ENCODE measurements at places on chromosomes 4 and X.

GRCh38 chrX:69262036-69262936 is 97.0 kb upstream of the PJA1 start:
- DNase-seq = peak; percentile 4

DNA sequence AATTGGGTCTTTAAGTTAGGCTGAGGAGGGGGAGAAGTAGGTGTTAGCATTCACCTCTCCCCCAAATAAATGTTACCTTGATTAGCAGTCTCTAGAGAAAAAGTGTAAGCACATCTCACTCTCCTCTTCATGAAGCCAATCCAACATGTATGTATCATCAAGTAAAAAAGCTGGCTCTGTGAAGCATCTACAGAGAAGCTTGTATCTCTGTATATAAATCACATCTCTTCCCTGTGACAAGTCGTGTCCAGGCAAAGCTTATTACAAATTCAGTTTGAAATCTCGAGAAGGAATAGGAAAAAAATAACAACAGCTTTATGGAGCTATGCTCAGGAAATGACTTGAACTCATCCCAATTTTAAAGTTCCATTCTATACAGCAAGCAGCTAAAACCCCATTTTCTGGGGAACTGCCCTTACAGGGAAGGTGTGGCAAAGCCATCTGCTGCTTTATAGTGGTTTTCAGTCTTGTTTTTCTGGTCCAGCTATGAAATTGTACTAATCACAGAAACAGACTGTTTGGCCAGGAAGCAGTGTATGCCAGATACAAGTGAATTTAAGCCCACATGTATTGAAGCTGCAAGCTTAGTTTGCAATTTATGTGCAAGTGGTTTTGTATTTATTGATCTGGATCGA is 313.3 kb upstream of the NOCT start:
- DNase-seq = no peak

DNA sequence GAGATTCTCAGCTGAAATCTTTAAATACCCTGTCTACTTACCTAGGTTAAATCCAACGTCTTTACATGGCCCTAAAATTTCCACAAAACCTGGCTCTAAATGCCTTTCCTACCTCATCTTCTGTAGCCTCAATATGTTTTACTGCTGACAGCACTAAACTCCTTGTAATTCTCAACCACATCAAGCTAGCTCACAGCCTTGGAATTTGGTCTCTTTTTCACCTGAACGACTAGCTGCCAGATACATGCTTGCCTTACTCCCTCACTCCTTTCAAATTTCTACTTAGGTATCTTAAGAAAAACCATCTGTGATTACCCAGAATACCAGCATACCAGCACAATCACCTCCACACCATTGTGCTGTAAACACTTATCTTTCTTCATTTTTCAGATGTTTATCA is 635.6 kb upstream of the PCDH10 start:
- no peak for DNase-seq

GRCh38 chr4:8478371-8478770 is 37.8 kb downstream of the TRMT44 start:
- DNase-seq = no peak

DNA sequence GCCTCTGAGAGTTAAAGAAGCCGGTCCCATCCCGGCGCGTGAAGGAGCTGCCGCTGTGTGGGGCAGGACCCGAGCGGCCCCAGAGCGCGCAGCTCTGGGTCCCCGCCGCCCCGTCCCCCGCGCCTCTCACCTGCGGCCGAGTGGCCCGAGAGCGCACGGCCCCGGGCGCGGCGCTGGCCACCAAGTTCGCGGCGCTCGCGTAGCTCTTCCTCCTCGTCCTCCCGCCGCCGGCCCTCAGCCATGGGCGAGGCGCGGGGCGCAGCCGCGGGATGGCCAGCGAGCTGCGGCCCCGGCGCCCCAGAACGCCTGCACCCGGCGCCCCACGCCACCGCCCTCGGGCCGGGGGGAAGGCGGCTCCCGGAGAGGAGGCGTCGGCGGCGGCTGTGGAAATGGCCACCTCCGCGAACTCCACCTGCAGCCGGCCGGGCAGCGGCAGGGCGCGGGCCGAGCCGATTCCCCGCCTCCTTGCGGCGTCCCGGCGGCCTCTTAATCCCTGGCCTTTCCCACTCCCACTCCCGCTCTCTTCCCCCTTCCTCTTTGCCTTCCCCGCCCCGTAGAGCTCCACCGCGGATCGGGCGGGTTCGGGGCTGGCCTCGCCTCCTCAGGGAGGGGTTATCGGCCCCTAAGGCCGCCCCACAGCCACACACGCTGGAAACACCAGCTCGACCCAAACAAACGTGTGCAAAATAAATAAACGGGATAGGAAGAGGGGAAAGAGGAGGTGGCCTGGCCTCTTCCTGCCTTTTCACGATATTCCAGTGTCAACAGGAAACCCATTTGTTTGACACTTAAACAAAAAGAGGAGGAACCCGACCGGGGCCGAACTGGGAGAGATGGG is at the start of gene SH3D19:
Gene SH3D19 (minus strand): TSS at position 495 of the 838 bp plus-strand sequence. CDS start 253 bp downstream, at position 242.
- peak; percentile 67 for DNase-seq

DNA sequence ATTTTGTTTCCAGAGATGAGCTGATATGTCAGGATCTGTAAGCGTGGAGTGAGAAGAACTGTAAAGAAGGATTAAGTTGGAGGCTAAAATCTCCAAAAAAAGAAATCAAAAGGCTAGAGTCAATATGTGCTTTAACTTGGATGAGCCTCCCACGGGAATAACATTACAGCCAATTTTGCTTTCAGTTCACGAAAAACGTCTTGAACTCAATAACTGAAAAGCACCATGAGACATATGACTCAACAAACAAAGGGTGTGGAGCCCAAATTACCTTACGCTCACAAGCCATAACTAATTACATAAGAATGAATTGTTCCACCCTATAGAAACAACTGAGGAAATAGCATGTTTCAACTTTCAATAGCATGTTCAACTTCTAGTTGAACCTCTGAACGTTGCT is 22.3 kb downstream of the TMPRSS11D start:
- peak; percentile 32 for DNase-seq

DNA sequence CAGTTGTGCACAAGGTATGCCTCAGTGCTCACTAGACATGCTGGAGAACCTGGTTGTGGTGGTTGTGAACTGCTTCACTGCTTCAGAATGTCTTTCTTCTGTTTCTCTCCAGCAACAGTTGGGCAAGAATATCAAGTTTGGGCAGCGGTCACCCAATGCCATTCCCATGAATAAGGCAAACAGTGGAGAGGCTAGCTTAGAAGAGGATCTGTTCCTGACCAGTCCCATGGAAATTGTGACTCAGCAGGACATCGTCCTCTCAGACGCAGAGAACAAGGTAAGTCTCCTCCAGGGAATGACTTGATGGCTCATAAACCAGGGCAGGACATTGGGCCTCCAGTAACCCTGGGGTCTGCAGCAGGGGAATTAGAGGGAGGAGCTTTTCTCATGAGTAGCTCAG is 79.9 kb downstream of the AASDH start:
- DNase-seq = peak; percentile 61

DNA sequence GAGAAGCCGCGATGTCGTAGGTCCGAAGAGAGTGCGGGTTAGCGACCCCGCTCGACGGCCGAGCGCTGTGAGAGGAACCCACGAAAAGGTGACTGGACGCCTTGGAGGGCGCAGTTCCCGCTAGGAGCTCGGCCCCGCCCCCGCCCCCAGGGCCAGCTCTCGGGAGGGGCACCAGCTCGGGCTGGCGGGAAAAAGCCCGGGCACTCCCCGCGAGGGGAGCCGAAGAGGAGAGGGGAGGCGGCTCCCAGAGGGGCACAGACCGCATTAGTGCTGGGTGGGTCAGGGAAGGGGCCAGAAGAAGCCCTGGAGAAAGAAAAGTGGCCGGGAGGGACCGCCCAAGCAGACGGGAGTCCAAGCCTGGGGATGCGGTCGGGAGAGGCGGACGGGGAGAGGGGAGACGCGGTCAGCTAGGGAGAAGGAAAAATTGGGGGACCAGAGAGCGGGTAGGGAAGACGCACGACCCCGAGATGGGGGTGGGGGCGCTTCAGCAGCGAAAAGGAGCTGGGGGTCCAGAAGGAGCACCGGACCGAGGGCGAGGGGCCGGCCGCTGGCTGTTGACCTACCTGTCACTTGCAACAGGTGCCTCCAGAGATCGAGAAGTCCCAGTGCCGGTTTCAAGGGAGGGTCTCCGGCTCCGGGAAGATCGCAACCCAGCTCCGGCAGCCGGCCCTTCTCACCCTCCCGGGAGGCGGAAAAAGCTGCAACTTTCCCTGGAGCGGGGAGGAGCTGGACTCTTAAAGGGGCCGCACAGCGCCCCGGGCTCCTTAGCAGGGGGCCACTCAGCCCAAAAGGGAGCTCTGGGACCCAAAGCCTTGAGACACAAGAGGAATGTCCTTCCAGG is at the start of gene SYTL4:
Gene SYTL4 (minus strand): TSS at position 681 of the 841 bp plus-strand sequence. CDS start 30,084 bp downstream, outside the sequence.
- DNase-seq = peak; percentile 46

DNA sequence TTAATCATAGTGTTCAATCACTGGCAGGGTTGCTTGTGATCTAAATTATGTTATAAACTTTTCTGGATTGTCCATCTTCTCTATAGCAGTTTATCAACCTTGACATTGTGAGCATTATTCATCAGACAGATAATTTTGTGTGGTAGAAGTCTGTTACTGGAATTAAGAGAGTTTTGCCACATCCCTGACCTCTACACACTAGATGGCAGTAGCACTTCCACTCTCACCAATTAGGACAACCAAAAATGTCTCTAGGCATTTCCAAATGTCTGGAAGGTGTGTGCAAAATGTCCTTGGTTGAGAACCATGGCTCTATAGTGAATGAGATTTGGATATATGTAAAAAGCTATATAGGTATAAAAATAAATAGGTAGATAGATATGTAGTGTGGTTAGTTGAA is 324.1 kb upstream of the FAM47C start:
- no peak for DNase-seq

DNA sequence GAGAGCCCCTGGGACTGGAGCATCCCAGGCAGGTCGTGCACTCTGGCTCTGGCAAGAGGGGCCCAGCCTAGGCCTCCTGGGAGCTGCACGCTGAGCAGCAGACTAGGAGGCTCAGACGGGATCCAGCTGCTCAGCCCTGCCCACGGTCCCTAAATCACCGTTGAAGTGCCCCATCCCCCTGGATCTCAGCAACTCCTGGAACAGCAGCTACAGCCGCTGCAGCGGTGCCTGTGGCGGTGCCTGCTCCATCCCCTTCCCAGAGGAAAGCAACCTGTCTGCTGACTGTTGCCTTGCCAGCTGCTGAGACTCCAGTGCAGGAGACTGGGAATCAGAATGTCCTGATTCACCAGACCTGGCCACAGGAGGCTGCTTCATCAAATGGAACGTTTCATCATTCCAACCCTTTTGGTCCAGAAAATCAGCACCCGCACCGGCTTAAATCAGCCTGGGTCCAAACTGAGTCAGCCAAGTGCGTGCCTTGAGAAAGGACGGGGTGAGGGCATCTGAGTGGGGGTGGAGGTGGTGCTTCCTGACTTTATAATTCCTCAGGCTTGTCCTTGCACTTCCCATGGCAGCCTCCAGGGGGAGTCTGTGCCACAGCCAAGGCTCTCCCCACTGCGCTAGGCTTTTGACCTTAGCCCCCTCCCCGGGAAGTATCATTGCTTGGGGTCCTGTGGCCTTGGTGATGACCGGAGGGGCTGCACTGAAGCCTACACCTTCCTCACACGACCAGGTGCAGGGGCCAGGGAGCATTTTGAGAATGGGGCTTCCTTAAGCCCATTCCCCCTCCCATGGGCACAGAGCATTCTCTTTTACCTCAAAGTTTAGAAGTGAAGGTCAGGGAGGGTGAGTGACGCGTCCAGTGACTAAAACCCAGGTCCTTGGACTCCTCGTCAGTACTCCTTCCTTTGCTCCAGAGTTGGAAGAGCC is 6.5 kb downstream of the ZNF185 start:
- DNase-seq = peak; percentile 81

DNA sequence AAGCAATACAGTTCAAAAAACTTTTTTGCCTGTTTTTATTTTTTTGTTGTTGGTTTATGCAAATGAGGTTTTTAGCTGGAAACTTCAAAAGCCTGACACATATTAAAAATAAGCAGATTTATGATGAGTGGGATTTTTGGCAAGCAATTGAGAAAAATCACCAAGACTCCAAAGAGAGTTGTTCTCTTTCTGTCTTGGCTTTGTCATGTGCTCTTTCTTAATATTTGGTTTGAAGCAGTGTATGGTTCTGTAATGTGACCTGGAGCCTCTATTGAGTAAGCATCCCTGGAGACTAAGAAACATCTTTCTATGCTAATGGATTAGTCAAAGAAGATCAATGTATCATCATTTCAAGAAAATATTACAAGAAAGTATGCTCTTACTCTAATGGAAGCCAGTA is 11.7 kb downstream of the TRIM2 start:
- peak; percentile 41 for DNase-seq

DNA sequence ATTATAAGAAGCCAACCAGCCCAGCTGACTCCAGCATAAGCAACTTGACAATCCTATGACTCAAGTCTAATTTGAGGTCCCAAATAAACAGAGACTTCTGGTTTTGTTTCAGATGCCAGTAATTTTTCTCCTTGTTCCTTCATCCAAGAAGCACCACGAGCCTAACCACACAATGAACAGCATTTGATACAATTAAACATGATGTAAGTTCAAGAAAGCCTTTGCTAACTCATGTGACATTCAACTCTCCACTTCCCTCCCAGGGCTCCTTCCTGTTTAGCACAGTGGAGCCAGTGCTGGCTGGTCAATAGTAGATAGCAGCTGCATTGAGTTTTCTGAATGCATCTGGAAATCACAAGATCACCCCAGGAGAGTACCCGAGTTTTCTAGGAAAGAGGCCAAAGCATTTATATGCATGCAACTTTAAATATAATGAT is 206.3 kb downstream of the ARHGAP24 start:
- peak; percentile 92 for DNase-seq

- no peak for DNase-seq
These were observed 577.2 kb upstream of the HTR2C start for GRCh38 chrX:114006664-114007063.

DNA sequence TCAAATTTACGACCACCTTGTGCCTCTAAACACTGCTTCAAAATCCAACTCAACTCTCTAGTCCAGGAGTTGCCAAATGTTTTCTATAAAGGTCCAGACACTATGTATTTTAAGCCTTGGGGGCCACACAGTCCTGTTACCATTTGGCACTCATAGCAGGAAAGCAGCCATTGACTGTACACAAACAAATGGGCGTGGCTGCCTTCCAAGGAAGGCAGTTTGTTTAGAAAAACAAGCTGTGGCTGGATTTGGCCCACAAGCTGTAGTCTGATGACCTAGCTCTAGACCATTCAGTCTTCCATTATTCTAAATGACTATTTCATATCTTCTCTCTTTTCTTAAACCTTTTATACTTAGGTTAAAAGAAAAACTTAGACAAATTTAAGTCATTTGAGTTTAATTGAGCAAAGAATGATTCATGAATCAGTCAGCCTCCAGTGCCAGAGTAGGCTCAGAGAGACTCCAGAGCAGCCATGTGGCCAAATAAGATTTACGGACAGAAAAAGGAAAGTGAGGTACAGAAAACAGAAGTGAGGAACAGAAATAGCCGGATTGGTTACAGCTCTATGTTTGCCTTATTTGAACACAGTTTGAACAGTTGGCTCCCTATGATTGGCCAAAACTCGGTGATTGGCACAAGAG is 825.8 kb upstream of the LCORL start:
- DNase-seq = no peak

DNA sequence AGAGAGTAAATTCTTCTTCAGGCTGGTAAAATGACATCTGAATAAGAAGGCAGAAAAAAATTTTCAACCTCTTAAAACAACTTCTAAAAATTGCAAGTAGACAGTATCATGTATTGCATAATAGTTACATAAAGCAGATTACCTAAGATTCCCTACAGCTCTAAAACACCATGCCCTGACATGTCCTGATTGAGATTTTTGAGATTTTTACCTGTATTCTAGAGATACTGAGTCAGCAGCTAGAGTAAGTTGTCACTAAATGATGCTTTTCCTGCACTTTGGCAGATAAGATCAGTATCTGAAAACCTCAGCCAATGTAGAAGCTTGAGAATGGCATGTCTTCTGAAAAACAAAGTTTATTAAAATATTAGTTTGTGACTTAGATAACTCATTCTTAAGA is 713.6 kb downstream of the CCSER1 start:
- DNase-seq = no peak

GRCh38 chrX:11446336-11446735 is 153.1 kb downstream of the AMELX start:
- peak; percentile 76 for DNase-seq
